ENCODE measurements at places on chromosomes 4 and X. TPM values are rescaled to one million over a fixed set of nuclear protein-coding genes. Genes with fewer than 3 reads are reported as not detected.
A peak's percentile ranks its signal among the peaks of the same experiment; 100 is the strongest.

Gene NDNF
- total RNA-seq: 2.6 TPM

DNA sequence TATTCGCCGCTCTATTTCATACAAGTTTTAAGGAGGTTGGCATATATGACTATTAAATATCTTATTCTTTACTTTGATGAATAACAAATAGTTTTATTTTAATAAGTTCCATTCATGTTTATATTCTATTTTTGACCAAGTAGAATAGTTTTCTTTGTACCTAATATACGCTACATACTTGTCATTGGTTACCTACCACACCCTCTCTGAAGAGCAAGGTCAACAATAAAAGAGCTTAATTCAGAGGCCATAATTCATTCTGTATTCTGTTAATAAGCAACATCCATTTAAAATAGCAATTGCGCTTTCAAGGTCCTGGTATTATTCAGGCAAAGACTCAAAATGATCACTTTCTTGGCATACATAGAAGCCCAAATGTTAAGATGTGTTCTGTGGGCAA, 24.3 kb upstream of the RBPJ start:
- H3K4me3 ChIP-seq: no peak overlapping the region
- H3K27ac ChIP-seq: no peak overlapping the region
- no peaks in the 10 kb centered on the region for H3K27me3 ChIP-seq
- no peaks in the 10 kb centered on the region for H3K4me1 ChIP-seq
- H3K36me3 ChIP-seq: no peaks in the 10 kb centered on the region

GRCh38 chr4:184228056-184228705, 10.5 kb upstream of the ENPP6 start:
- H3K4me3 ChIP-seq: no peak overlapping the region
- no peak for DNase-seq
- peaks cover 4% of the 10 kb centered on the region for H3K27me3 ChIP-seq
- H3K4me1 ChIP-seq: no peaks in the 10 kb centered on the region
- H3K36me3 ChIP-seq: no peaks in the 10 kb centered on the region

Gene PITX2
- 0.33 TPM for total RNA-seq

Gene SYP
- total RNA-seq: 1.3 TPM

Gene BCAP31
- total RNA-seq: 245 TPM

DNA sequence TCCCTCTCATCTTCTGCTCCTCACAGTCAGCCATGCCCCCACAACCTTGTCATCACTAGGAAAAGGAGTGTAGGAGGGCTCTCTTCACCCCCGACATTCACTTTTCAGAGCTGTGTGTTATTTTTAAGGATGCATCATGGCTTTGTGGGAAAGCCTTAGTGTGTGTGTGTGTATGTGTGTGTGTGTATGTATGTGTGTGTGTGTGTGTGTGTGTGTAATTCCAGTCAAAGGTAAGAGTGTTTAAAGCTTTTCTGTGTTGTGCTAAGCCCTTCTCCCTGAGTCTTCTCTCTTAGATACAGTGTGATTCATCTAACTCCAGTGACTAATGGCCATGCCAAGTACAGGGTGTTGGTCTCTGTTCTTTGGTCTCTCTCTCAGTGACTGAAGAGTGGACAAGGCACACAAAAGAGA, 76.6 kb downstream of the CHIC2 start:
- no peaks in the 10 kb centered on the region for H3K36me3 ChIP-seq
- H3K4me1 ChIP-seq: no peaks in the 10 kb centered on the region
- no peaks in the 10 kb centered on the region for H3K27me3 ChIP-seq

- no peak overlapping the region for H3K27ac ChIP-seq
- H3K36me3 ChIP-seq: no peaks in the 10 kb centered on the region
- DNase-seq: no peak
- H3K4me1 ChIP-seq: peaks cover 5% of the 10 kb centered on the region
- H3K4me3 ChIP-seq: no peak overlapping the region
- H3K27me3 ChIP-seq: no peaks in the 10 kb centered on the region
These were observed 92.2 kb downstream of the DDIT4L start for GRCh38 chr4:100098011-100098545.

Gene CD38
- total RNA-seq: 47.2 TPM

Gene RAB41
- not detected for total RNA-seq

- no peaks in the 10 kb centered on the region for H3K36me3 ChIP-seq
- H3K27ac ChIP-seq: no peak overlapping the region
- no peak for DNase-seq
- no peak overlapping the region for H3K4me3 ChIP-seq
These were observed 76.0 kb downstream of the FAT4 start for GRCh38 chr4:125390727-125391126.

DNA sequence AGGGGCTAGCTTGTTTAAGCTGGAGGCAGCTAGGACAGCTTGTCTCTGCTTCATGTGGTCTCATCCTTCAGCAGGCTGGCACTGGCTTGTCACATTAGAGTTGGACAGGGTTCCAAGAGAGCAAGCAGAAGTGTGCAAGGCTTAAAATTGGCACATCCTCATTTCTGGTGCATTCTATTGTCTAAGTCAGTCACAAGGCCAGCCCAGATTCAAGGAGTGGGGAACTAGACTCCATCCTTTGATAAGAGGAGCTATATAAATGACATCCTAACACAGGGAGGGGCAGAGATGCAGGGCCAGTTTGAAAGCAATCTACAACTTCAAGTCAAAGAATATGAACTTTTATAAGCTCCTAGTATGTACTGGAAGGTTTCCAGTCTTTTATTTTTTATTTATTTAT, 313.2 kb downstream of the PTTG2 start:
- DNase-seq: no peak
- no peak overlapping the region for H3K27ac ChIP-seq
- no peak overlapping the region for H3K4me3 ChIP-seq
- no peaks in the 10 kb centered on the region for H3K27me3 ChIP-seq
- H3K36me3 ChIP-seq: no peaks in the 10 kb centered on the region

Gene GAB3
- 5.3 TPM for total RNA-seq

DNA sequence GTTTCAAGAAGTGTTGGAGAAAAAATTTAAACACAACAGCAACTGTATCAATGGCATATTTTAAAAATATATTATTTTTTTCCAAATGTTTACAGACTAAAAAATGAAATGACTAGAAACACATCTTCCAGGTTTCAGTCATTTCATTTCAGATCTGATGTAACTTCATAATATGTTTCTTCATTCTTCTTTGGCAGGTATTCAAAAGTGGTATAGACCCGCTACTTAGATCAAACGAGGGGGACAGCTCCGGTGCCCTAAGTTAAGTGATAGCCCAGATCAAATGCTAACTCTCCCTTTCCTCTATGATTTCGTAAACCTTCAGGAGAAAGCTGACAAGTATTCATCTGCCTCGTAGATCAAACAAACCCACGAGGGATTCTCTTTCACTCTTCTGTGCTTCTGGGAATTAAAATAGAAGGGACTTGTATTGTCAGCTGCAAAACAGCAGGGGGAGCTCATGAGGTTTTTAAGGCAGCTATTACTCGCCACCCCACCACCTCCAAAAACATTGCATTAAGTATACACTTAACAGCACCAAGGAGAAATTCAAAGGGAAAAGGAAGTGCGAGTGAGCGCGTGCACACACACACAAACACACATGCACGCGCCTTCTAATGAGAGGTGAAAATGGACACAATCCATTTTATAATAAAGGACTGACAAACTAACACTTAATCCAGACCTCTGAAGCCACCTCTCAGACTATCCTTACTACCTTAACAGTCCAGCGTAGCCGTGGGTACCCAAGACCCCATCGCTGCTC, 21.4 kb downstream of the HELT start:
- no peaks in the 10 kb centered on the region for H3K4me1 ChIP-seq
- H3K27ac ChIP-seq: no peak overlapping the region
- H3K27me3 ChIP-seq: no peaks in the 10 kb centered on the region
- H3K4me3 ChIP-seq: peak overlapping the region; percentile 24
- DNase-seq: no peak
